ENCODE measurements at places on chromosomes 11 and 22.

DNA sequence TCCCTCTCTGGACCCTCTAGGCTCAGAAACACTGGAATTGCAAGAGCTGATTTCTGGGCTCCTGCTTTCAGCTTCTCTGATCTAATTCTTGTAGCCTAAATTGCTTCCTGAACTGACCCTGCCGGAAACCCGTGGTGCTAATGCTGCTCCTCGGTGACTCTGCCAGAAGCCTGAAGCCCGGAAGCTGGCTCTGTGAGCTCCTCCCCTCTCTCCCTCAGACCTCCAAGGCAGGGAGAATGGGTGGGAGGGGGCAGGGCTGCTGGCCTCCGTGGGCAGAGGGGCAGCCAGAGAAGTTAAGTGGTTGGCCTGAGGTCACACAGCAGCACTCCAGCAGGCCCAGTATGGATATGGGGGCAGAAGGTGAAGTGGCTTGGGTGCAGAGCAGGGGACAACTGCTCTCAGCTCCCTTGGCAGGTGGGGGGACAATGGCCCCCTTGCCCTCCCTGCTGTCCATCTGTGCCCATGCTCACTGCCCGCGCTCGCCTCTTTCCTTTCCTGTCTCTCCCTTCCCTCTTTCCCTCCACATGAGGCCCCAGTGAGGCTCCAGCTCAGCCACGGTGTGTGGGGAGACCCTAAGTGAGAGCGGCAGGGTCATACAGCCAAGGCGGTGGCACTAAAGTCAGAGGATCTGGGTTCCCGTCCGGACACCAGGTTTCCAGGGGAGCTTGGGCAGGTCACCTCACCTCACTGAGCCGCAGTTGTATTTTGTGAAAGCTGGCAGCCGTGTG, 16.2 kb downstream of the CAPN5 start:
- peak; percentile 30 for DNase-seq

DNA sequence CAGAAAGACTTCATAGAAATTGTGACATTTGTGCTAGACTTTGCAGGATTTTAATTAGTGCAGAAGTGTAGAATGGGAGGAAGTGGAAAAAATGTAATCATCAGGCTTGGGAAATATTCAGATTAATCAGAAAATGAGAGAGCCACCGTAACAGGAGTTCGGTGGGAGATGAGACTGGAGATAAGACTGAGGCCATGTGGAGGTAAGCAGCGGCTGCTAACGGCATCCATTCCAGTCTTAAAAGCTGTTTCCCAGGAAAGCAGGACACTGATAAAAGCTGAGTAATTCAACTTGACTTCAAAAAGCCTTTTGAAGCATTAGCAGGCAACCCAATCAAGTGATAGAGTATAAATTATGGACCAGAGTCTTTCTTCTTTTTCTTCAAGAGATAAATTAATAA, 369.9 kb downstream of the LUZP2 start:
- no peak for DNase-seq

- DNase-seq, result no peak
Measured at GRCh38 chr22:26636296-26636695, 14.5 kb downstream of the CRYBA4 start.

DNA sequence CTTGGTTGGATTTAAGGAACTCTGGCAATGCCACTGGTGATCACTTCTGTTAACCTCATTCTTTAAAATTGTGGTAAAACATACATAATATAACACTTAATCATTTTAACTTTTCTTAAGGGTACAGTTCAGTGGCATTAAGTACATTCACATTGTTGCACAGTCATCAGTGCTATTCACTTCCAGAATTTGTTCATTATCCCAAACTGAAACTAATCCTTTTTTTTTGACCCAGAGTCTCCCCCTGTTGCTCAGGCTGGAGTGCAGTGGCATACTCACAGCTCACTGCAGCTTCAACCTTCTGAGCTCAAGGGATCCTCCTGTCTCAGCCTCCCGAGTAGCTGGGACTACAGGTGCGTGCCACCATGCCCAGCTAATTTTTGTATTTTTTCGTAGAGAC, 10.6 kb downstream of the ELF5 start:
- no peak for DNase-seq

- no peak for DNase-seq
Measured at GRCh38 chr11:3022300-3022967, 30.3 kb upstream of the NAP1L4 start.

DNA sequence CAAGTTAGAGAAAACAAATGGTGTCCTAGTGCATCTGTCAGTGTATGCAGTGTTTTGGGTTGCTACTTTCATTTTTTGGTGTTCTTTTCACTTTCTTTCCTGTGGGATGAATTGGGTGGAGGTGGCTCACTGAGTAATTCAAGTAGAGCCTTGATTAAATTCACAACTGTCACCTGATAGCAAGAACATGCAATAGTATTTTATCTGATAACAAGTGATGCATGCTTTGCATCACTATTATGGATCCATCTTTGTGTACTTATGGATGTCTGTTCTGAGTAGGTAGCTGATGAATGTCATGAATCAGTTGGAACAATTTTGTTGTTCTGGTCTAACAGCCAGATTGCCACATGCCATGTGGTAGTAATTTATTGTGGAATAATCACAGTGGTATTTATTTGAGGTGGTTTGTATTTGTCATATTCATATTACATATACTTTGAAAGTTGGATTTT, 87.5 kb downstream of the DDX10 start:
- DNase-seq, result no peak

DNA sequence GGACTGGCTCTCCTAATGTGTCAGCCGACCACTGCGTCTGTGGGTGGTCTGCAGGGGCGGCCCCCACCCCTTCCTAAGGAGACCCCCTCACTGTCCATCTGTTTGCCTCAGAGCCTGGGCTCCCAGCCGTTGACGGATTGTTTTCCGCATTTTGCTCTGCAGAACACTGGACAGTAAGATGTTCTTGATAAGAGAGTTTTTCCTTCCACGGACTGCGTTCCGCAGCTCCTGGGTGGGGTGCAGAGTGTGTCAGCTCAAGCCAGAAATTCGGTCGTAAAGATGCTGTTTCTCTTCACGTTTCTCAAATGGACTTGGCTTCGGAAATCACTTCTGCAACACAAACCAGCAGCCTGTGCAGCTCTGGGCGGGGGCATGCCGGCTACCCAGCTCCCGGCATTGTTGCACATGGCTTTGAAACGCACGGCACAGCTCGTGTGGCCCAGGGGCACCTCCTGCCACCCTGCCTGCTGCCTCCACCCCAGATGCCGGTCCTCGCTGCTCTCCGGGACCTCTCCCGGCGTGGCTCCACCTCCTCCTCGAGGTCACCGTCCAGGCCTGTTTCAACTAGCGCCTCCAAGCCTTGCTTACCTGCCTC, 2.9 kb upstream of the MRGPRG start:
- no peak for DNase-seq

DNA sequence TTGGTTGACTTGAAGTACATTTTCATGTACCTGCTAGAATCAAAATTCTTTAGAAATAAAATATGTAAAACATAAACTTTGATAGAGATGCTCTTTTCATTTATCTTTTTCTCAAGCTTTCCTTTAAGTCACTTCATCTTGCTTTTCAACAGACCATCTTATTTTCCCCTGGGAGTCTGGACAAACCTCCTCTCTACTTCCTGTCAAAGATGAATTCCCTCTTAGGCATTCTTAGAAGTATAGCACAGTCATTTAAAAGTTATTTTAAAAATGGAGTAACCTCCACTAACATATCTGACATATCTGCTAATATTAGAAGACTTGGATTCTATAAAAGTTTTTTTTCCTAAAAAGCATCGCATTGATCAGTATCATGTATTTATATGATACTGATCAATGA, 84.8 kb upstream of the PAX6 start:
- no peak for DNase-seq

- DNase-seq, result no peak
Measured at GRCh38 chr22:35947794-35948425, 80.7 kb downstream of the RBFOX2 start.

DNA sequence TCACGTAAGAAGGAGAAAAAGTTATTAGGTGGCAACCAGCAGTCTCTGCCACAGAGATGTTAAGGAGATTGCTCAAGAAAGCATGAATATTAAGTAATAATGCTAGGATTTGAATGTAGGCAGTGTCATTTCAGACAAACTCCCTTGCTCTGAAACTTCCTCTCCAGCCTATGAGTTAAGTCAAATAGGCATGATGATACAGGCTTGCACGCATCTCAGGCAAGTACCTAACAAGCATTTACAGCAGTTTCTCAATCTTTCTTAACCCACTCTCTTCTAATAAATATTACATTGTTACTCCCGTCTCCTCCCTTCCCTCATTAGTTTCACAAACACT, 72.7 kb downstream of the RAB38 start:
- no peak for DNase-seq

- no peak for DNase-seq
Measured at GRCh38 chr11:18491924-18492323, 34.8 kb downstream of the TSG101 start.

DNA sequence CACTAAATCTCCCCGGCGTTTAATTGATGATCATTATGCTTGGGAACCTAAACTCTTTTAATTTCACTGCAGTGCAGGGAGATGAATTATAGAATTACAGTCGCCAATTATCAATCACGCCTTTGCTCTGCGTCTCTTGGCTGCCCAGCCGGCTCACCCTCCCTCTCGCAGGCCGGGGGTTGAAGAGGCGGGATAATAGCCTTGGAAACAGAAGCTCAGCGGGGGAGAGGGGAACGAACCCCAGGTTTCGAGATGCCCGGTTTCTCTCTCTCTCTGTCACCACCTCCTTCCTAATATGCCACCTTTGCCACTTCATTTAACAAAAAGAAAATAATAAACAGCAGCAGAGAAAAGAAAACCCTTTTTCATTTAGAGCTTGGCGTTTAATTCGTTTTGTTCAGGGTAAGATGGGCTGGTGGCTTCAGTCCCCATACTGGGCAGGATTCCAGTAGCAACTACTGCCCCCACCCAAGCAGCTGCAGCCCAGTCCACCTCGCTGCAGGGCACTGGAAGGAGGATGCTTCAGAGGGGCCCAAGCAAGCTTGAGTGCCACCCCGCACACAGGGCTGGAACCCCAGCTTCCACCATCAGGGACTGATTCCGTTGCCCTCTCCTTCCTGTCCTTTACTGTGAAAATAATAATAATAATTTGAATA, 271.7 kb downstream of the BUD13 start:
- no peak for DNase-seq

- DNase-seq, result peak; percentile 23
Measured at GRCh38 chr11:131675121-131675888, 304.9 kb downstream of the NTM start.

GRCh38 chr11:23723861-23724260, 773.0 kb upstream of the LUZP2 start:
- DNase-seq, result no peak

DNA sequence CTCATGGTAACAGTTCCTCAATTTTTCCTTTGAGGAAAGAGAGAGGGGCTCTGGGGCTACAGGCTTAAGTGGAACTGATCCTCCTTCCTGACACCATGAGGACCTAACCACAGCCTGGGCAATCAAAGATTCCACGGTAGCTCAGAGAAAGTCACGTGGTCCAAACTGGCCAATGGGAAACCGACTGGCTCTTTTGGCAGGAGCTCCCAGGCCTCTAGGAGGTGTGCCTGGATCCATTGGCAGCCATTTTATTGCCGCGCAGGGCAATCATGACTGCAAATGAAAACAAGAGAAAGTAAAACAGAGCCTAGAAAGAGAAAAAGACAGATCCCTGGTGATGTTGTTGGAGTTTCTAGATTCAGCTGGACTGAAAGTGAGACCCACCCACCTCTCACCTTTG, 27.3 kb upstream of the ASPHD2 start:
- no peak for DNase-seq

- DNase-seq, result no peak
Measured at GRCh38 chr11:420911-421321, 6.1 kb upstream of the SIGIRR start.

DNA sequence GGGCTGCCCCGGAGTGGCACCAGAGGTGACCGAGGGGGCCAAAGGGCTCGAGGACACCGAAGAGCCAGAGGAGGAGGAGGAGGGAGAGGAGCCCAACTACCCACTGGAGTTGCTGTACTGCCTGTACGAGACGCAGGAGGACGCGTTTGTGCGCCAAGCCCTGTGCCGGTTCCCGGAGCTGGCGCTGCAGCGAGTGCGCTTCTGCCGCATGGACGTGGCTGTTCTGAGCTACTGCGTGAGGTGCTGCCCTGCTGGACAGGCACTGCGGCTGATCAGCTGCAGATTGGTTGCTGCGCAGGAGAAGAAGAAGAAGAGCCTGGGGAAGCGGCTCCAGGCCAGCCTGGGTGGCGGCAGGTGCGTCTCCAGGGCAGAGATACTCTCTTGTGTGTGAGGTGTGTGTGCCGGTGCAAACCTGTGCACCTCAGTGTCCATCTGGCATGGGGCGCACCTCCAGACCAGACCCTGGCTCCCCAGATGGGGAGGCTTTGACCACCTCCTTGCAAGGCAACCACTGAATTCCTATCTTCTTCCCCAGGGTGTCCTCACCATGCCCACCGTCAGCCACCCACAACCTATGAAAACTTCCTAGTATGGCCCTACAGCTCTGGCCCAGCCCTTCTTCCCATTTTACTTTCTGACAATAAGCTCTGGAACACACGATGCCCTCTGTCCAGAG, 3.4 kb downstream of the NLRP6 start:
- no peak for DNase-seq

GRCh38 chr11:73186294-73186850, 31.7 kb upstream of the P2RY2 start:
- DNase-seq, result no peak

DNA sequence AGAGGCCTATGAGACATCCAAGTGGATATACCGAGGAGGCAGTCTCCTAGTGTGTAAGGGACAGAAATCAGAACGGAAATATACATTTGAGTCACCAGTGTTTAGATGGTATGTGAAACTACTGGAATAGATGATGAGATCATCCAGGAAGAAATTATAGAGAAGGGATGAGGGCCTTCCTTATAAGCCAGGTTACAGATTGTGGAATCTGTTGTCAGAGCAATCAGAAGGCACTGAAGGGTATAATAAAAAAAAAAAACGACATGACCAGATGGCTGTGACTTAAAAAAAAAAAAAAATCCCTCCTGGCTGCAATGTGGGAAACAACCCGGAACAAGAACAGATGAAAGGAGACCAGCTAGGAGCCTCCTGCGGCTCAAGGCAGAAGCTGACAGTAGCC, 2.7 kb downstream of the MAJIN start:
- DNase-seq, result no peak

DNA sequence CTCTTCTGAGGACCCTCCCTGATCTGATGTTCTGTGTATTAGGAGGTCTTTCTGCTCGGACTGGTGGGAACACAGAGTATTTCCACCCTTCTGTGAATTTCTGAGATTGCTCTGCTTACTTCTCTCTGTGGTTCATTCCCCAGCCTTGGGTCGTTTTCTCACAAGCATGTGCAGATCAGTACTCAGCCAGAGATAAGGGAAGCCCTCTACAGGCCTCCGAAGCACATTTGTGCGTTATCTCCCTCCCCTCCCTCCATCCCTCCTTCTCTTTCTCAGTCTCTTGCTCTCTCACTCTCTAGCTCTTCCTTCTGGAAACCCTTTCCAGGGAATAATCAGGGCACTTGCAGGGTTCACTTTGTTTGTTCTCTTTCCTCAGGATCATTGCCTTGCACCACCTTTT, 35.2 kb upstream of the TUB start:
- DNase-seq, result no peak

All from body of pancreas (tissue), 4 donors.